T-helper 17 cell (primary cell): ENCODE measurements at places on chromosomes 7 and 10.

GRCh38 chr10:102117391-102118159, 2.6 kb downstream of the LDB1 start:
- peak; percentile 55 for DNase-seq

- DNase-seq = no peak
These were observed 81.8 kb downstream of the PLCE1 start for GRCh38 chr10:94075506-94075905.

DNA sequence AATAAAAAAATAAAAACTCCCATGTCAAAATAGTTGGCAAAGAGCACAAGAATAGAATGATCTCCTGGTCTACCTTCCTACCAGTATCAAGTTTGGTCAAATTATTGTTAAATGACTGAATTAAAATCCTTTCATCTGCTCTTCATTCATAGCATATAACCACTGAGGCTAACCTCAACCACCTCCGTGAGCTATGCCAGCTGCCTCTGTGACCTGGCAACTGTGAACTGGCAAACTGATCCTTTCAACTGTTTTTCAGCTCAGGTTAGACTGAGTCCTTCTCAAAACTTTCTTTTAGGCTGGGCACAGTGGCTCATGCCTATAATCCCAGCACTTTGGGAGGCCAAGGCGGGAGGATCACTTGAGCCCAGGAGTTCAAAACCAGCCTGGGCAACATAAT, 36.1 kb downstream of the NUDCD3 start:
- DNase-seq = no peak

- no peak for DNase-seq
These were observed 247.5 kb upstream of the GALNT17 start for GRCh38 chr7:70884440-70884764.

GRCh38 chr10:73376679-73377078, 18.0 kb upstream of the CFAP70 start:
- no peak for DNase-seq

DNA sequence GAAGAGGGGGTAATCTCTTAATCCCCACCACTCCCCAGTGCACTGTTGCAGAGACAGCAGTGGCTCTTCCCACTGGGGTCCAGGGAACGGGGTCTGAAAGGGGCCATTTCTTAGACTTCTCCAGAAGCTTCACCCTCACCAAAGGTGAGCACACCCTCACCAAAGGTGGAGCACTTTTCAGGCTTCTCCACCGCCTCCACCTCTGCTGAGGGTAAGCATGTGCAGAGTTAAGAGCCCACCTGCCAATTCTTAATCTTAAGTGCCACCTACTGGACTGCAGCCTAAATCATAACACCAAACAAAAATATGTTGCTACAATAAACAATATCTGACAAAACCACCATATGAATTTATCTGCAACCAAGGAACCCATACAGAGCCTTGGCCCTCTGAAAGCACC, 27.0 kb downstream of the SNX13 start:
- no peak for DNase-seq

GRCh38 chr7:130853503-130854279, 119.7 kb upstream of the KLF14 start:
- no peak for DNase-seq

DNA sequence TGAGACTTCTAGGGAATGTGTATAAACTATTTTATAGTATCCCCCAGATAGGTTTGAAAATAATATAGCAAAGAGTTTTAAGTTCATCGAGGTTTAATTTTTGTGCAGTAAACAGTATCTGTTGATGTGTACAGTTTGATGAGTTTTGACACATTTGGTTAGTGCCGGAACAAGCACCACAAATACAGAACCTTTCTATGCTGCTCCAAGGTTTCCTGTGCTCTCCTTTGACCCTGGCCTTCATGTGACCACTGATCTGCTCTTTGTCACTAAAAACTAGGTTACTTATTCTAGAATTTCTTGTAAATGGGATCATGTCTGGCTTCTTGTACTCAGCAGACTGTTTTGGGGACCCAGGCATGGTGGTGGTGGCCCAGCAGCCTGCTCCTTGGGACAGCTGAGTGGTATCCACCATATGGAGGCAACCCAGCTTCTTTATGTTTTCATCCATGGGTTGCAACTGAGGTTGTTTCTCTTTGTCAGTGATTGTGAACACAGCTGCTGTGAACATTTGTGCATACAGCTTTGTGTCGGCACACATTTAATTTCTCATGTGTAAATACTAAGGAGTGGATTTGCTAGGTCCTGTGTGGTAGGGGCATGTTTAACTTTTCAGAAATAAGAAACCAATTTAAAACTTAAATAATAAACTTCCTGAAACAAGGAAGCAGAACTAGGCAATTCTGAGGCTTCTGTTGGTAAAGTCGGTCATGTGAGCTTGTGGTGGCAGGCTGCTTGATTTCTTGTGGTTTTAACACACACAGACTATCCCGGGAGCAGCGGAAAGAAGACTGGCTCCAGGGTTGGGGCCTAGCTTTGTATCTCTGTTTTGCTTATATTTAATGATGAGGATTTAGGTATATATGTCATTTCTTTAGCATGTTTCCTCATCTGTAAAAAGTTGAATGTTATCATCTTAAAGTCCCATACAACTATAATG, 219.4 kb downstream of the ABCA13 start:
- DNase-seq = no peak

- DNase-seq = no peak
These were observed 157.1 kb upstream of the PRKCQ start for GRCh38 chr10:6737080-6737641.

DNA sequence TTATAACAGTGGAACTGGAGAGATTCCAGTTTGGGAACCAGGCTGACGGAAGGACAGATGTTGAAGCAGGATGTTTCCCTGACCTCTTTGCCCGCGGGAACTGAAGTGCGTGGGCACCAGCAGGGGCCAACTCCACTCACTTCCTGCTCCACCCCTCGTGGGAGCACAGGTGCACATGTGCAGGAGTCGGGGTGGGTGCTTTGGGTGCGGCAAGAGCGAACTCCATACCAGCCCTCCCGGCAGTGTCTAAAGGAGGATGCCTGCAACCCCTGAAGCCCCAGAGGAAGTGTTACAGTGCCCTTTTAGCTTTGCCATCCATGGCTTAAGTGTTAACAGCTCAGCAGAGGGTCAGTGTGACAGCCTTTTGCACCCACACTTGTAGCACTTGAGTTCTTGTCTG, 27.4 kb upstream of the UBE3C start:
- DNase-seq = no peak

- DNase-seq = no peak
These were observed 18.4 kb downstream of the EEPD1 start for GRCh38 chr7:36171503-36171902.

DNA sequence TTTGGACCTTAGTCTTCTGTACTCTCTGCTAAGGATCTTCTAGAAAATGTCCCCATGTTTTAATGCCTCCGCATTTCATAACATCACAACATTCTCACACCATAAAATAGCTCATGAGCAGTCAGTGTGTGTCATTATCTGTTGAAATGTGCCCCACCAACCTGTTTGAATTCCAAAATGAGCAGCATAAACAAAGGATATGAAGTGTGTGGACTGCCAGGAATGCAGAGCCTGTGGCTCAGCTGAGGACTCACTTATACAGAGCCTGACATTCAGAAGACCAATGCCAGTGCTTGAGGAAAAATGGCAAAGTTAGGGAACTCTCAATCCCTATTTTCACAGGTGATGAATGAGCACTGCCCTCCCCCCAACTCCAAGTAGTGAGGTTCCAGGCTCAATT, 621.4 kb downstream of the POM121L12 start:
- no peak for DNase-seq

- no peak for DNase-seq
These were observed 17.2 kb downstream of the RUNDC3B start for GRCh38 chr7:87645446-87645845.

DNA sequence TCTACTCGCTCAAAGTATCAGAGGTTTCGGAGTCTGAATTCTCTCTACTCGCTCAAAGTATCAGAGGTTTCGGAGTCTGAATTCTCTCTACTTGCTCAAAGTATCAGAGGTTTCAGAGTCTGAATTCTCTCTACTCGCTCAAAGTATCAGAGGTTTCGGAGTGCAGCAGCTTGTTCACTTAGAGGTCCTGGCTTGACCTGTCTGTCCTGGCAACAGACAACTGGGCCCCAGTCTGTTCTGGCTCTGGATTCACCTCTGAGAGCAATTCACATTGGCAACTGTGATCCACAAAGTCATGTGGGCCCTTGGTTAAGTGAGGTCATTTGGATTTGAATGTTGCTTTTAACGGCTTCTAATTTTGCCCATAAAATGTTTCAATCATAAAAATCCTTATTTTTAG, 63.9 kb upstream of the ST8SIA6 start:
- no peak for DNase-seq

DNA sequence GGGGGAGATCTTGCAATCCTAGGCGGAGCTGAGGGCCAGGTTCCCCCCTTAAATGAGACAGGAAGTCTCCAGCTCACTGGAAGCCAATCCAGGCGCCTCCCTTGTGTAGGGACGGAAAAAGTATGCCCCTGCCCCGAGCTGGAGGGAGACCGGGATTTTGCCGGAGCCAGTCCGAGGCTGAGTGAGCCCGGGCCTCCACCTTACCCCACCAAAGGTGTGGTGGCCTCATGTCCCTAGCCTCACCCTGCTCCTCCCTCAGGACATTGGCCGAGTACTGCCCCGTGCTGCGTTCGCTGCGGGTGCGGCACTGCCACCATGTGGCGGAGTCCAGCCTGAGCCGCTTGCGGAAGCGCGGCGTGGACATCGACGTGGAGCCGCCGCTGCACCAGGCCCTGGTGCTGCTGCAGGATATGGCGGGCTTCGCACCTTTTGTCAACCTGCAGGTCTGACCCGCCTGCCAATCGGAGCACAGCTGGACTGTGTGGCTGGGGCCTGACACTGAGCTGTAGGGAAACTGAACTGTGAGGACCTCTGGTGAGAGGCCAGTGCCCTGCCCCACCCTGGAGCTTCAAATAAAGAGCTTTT, 2.0 kb downstream of the FBXL15 start:
- no peak for DNase-seq

GRCh38 chr10:14612873-14613587, 161.7 kb downstream of the FAM107B start:
- DNase-seq = no peak

- no peak for DNase-seq
These were observed 44.0 kb downstream of the BICC1 start for GRCh38 chr10:58556516-58557165.

DNA sequence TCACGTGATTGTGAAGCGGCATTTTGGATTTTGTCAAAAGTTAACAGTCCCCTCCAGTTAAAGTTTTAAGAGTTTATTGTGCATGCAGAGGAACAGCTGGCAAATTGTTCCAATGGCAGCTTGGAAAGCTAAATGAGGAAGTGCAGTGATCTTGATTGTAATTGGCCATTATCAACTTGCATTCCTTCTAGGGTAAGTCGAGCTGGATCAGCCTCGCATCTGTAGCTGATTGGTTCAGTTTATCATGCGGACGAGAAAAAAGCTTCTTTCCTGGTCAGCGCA, 566 bp downstream of the ZNF789 start:
- DNase-seq = no peak

DNA sequence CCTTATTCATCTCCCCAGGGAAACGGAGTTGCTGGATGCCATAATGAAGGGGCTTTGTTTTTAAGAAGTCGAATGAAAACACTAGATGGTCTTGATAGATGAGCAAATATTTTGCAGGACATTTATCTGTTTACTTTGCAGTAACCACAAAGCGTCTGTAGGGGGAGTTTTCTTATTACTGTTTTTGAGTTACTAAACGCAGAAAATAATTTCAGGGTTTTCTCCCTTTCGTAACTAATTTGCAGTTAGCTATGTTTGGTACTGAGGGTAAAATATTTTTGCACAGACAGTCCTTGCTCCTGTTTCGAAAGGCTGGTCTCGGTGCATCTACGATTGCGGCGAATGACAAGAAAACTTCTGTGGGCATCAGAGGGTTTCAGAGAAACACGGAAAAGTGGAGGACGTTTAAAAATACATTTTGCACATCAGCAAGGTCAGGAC, 505.6 kb upstream of the MKI67 start:
- no peak for DNase-seq

DNA sequence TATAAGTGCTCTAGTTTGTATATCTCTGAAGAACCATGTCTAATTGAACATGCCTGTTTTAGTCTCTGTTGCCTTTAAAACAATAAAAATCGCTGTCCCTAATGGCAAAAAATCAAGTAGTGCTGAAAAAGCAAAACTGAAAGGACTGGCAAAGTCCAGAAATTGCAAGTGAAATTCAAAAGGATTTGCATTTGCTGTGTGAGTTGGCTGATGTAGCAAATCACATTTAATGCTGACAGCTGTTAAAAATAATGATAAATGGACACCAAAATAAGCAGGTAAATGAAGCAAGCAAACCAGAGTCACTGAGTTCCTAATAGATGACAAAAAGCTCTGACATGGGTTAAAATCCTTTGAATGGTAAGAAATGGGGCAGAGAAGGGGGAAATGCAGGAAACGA, 874.1 kb downstream of the GRM8 start:
- DNase-seq = no peak

- DNase-seq = no peak
These were observed 310.7 kb downstream of the GRID1 start for GRCh38 chr10:86055928-86056327.

DNA sequence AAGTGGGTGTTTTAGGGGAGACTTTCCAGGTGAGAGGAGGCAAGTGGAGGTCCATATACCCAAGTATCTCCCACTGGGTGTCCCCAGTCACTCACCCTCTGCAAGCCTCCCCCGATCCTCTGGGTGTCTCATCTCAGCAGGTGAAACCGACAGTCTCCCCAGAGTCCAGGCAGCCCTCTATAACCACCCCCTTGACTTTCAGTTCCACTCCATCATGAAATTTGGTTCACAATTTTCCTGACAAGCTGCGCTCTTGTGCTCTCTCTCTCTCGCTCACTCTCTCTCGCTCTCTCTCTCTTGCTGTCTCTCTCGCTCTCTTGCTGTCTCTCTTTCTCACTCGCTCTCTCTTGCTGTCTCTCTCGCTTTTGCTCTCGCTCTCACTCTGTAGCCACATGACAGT, 8.1 kb upstream of the RABGEF1 start:
- DNase-seq = no peak

DNA sequence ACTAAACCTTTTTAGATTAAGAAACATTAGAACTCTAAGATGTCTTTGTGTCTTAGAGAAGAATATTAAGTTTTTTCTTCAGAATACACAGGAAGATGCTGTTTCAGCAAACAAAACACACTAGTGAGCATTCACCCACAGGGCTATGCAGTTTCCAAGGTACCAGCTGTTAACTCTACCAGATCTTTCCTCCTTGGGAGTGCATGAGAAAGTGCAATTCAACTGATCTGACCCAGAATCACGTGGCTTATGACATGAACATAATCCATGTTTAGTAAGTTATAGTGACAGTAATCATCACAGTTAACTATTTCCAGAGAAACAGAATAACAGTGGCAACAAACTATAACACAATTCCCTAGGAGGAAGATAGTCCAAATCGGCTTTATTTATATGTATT, 270.7 kb downstream of the CACNA2D1 start:
- no peak for DNase-seq

GRCh38 chr7:107837145-107837512, 34.1 kb upstream of the SLC26A3 start:
- DNase-seq = no peak

DNA sequence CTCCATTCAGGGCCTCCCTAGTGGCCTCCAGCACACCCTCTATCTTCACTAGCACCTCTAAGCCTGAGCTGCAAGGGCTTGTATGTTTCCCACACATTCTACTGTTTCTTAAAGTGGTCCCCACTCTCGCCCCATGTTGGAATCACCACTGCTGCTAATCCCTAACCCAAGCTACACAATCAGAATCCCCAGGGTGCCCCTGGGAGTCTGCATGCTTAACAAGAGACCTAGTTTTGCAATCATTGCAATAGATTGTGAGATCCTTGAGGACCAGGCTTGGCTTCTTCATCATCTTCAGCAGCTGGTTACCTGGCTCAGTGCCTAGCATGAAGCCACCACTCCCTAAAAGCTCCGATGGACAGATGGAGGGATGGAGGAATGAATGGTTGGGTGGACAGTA, 113.9 kb downstream of the MYOF start:
- no peak for DNase-seq

- DNase-seq = no peak
These were observed 38.0 kb downstream of the UBE3C start for GRCh38 chr7:157176771-157177170.
